ENCODE measurements at places on chromosomes 2 and 18.
A peak's percentile ranks its signal among the peaks of the same experiment; 100 is the strongest.

DNA sequence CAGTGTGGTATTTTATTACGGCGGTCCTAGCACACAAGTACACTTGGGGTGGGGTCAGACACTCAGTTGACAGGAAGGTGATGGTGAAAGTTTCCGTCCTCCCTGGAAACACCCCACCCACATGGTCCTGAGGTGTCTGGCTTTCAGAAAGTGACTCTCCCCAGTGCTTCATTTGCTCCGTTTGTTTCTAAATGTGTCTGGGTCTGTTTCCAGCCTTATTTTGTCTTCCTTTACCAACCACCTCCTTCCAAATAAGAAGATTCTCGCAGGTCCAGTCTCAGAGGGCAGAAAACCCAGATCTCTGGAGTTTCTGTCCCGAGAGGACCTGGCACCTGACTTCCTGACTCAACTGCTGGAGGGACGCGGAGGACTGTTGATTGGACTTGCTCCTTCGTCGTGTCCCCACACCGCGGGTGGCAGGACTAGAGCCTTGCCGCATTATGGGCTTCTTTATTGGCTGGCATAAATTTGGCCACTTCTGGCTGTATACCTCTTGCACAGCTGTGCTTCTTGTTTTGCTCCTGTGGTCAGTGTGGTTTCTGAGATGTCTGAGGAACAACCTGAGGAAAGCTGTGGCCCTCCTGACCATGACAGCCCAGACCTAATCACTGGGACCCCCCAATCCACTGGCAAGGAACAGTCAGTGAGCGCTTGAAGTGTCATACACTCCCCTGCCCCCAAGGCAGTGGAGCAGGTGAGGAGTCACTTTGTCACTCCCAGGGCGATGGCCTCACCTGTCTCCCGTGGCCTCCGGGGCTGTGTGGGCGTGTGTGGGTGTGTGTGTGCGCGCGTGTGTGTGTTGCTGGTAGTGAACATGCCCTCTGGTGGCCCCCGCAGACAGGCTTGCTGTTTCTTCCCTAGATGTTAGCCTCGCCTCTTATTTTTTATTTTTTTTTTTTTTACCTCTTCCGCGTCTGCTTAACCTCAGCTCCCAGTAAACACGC is 45.6 kb downstream of the MEX3C start:
- DNase-seq = peak; percentile 51

DNA sequence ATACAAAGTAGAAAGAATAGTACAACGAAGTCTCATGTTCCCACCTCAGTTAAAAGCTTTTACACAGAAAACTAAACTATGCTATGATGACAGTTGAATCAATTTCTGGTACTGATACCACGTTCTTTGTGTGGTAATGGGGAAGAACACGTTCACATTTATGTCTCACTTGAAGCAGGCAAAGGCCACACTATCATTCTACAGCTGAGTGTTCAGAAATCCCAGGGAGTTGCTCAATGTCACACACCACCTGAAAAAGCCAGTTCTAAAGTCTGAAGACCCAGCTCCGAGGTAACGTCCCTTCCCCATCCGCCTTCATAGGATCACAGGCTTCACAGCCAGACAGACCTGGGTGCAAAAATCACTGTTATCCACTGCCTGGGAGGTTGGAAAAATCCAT is 8.9 kb downstream of the RNF149 start:
- no peak for DNase-seq

- DNase-seq = no peak
Observed at GRCh38 chr2:191878548-191879279, 31.8 kb upstream of the CAVIN2 start.

- DNase-seq = no peak
Observed at GRCh38 chr2:232322560-232323327, 55.8 kb upstream of the ALPP start.

- no peak for DNase-seq
Observed at GRCh38 chr18:26526128-26526965, 22.0 kb downstream of the KCTD1 start.

- no peak for DNase-seq
Observed at GRCh38 chr18:75088622-75089211, 120.2 kb downstream of the PTGR3 start.

- no peak for DNase-seq
Observed at GRCh38 chr2:25514043-25514637, 159.2 kb downstream of the DTNB start.

GRCh38 chr2:149787206-149787605 is 199.6 kb upstream of the MMADHC start:
- DNase-seq = no peak

DNA sequence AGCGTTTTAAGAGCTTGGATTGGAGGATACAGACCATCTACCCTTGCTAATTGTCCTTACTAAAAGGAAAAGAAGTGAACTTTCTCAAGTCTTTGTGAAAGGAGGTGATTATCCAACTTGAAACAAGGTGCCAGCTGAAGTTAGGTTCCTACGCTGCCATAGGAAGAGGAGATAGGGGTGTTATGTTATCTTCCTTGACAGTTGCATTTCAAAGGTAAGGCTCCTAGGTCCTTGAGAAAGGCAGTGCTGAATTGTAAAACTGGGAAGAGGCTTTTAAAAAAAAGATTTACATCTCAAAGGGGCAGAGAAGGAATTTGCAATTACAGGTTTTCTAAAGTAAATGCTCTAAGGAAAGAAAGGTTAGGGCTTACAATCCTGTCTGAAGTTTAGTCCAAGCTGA is 810.2 kb upstream of the LRATD1 start:
- DNase-seq = no peak

- no peak for DNase-seq
Observed at GRCh38 chr2:138979131-138979785, 199.1 kb upstream of the NXPH2 start.

DNA sequence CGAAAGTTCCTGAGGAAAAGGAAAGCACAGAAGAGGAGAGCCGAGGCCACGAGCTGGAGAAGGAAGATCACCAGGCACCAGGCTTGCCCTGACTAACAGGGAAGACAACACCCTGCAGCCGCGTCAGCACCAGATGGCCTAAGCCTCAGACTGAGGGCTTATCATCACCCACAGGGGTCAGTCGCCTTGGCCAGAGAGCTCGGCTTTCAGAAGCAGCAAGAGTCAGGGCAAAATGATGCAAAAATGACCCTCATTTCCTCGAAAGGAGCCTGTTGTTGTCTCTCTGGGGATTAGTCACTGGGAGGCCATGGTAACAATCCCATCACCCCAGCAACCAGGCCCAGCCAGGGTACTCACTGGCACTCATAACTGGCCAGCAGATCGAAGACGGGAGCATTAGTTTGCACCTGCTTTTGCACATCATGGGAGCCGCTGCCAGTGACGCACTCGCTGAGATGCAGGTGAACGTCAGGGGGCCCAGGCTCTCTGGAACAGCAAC is 42.7 kb upstream of the ZFP36L2 start:
- DNase-seq = no peak

DNA sequence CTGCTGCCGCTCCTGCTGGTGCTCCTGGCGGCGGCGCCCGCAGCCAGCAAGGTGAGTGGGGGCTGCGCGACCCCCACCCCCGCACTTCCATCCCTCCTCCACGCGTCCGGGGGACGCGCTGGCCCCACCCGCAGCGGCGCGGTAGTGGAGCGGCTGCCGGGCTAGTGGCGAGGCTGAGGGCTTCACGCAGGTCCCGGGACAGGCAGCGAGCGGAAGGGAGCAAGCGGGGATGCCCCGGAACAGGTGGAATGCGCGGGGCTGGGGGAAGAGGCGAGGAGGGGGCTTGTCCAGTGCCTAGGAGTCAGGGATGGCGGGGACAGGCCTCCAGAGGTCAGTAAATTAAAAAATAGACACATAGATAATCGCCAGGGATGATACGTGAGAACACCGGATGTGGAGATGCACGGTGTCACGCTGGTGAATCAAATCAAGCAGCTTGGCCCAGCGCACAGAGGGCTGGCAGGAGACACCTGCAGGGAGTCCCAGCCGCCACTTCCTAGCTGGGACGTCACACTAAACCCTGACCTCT is 403 bp downstream of the COL4A3 start:
- no peak for DNase-seq

DNA sequence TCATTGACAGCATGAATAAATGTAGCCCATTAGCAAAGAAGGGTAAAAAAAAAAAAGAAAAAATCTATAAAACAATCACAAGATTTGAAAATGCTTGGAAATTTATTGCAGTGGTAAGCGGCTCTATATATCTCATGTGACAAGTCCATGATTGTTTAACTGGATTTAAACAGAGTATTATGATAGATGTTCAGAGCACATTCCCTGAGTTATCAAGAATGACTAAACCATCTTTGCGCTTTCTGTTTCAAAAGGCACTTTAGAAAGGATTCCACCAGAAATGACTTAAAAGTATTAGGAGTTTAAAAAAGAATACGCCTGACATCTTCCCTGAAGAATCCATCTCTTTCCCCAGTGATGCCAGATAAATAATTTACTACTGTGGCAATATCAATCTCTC is 409.5 kb upstream of the UBE2E3 start:
- DNase-seq = no peak

DNA sequence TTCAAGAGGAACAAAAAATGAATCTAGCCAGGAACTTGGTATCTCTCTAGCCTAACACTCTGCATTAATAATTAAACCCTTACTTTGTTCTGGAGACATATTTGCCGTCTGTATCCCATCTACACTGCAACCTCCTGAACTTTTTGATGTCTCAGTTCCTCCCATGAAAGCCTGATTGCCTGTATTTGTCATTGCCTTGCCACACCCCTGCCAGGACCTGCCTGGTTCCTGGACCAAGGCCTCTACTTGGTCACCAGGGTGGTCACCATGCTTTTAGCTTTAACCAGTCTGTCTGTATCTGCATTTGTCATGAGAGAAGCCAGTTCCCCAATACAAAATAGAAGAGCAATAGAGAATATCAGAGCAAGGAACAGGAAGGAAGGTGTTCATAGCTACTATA is 58.8 kb upstream of the NOL4 start:
- no peak for DNase-seq

- DNase-seq = no peak
Observed at GRCh38 chr2:173023718-173024117, 51.9 kb upstream of the MAP3K20 start.

- no peak for DNase-seq
Observed at GRCh38 chr2:46164529-46165301, 132.5 kb upstream of the EPAS1 start.

GRCh38 chr2:96097951-96098823 is 18.2 kb downstream of the ADRA2B start:
- no peak for DNase-seq

DNA sequence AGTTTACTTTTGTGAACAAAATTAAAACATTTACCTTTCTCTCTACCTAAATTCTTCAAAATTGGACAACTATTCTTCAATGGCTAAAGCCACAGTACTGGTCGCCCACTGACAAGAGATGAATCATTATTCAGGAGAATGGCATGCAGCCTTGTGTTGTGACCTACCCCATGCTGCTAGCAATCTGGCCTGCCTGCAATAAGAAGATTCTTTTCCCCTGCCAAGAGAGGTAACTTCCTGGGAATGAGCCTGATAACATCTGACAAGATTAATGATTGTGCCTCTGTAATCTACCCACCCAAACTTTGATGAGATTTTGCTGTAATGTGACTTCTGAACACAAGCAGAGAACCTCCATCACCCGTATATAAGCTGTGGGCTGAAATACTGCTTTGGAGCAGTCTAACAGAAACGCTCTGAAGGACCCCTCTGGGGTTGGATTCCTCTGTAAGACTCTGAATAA is 47.0 kb upstream of the ST3GAL5 start:
- DNase-seq = no peak

DNA sequence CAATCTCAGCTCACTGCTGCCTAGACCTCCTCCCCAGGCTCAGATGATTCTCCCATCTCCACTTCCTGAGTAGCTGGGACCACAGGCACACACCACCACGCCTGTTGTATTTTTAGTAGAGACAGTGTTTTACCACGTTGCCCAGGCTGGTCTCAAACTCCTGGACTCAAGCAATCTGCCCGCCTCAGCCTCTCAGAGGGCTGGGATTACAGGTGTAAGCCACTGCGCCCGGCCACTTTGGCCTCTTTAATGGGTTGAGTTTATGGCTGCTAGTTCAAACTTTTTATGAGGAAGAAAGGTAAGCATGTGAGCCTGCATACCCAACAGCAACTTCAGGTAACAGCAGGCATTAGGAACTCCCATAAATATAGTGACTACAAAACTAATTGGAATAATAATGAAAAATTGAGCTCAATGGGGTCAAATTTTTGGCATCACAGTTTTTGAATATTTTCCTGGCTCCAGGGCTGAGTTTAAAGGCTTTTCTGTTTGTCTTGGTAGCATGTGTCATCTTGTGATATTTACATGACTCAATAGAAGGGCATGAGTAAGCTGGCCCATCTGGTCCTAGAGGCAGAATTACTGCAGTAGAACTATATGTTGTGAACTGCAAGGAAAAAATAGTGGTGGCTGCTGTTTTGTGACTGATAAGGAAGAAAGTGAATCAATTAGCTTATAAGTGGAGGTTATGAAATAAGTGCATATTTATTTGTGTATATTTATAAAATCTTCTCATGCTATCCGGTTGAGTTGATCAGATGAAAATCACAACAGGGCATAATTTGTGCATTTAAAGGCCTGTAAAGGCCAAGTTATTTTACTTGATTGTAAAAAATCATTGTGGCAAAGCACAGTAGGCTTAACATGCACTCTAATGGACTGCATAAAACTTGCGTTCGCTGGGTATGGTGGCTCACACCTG is 24.8 kb downstream of the GALM start:
- DNase-seq = no peak

DNA sequence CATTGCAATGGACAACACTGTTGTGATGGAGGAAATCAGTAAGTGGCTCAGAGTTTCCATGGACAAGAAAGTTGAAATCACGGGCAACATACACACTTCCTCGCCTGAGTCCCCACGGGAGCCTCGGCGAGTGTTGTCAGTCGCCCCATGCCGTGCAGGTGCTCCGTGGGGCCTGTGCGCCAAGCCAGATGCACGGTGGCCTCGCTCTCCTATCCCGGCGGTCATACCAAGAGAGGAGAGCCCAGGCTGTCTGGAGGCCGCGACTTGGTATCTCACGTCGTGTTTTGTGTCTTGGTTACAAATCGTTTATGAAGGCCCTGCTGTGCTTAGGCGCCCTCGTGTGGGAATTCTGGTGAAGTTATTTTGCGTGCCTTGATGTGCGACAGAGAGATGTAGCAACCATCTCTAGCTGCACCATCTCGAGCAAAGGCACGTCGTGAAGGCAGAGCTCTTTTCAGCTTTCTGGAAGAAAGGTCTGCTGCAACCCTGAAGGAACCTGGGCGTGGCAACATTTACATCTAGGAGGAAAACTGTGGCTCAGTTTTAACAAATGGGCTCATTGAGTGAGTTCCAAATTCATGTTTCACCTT is 21.8 kb downstream of the ATG4B start:
- no peak for DNase-seq

GRCh38 chr2:9174771-9175437 is 31.7 kb upstream of the ASAP2 start:
- DNase-seq = no peak

DNA sequence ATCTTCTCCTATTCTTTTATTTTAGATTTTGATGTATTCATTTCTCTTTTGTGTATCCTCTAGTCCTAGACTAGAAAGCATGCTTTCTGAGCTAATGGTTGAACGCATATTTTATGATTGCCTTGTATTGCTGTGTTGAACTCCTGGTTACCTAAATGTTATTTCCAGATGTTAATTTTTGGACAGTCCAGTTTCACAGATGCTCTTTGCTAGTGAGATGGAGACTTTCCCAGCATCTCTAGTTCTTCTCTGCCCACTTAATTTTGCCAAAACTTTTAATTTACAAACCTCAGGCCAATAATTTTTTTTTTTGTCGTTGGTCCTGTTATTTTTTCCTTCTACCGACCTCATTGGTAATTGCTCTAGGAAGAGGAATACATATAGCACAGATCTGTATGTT is 153.2 kb downstream of the HAUS1 start:
- DNase-seq = no peak
